NCI-H446 (cell line): ENCODE measurements at places on chromosomes 12 and 14.

DNA sequence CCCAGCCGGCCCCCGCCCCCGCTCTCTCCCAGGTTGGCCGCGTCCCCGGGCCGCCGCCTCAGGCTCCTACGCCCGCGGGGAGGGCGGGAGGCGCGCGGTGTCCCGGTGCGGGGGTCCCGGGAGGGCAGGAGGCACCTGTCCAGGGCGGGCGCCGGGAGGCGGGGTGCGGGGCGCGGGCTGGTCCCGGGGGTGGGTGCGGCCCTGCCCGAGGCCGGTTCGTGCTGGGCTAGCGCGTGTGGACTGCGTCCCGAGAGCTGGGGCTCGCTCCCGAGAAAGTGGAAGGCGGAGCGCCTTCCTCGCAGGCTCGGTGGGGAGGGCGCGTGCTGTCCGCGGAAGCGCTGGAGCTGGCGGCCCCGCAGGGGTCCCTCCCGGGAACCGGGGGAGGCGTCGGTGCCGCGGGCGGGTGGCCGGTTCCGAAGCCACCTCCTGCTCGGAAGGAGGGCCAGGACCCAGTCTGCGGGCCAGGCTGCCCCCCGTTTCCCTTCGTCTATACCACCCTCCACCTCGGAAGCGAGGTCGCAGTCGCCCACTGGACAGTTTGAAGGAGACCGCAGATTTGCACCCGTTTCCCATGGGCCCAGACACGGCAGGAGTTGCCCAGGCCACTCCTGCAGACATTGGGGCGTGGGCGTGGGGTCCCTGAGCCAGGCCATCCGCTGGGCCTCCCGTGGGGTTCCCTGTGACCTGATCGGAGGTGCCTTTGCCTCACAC, 636 bp downstream of the ZFYVE21 start:
- DNase-seq, result no peak

GRCh38 chr12:106889950-106890626, 65.6 kb upstream of the TMEM263 start:
- DNase-seq, result no peak

DNA sequence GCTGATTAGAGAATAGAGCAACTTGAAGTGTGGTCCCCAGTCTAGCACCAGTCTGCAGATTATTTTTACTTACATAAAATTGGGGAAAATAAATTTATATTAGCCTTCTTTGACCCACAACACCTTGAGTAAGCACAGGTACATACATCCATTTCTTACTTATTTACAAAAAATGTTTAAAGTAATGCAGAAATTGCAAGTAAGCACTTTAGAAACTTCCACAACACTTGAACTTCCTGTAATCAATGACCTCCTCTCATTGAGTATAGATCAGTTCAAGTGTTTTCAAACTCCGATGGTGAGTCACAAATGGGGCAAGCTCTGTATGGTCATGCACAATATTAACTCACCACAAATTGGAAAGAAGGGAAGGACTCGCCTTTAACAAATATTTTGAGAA, 83.3 kb downstream of the KIF21A start:
- DNase-seq, result no peak

DNA sequence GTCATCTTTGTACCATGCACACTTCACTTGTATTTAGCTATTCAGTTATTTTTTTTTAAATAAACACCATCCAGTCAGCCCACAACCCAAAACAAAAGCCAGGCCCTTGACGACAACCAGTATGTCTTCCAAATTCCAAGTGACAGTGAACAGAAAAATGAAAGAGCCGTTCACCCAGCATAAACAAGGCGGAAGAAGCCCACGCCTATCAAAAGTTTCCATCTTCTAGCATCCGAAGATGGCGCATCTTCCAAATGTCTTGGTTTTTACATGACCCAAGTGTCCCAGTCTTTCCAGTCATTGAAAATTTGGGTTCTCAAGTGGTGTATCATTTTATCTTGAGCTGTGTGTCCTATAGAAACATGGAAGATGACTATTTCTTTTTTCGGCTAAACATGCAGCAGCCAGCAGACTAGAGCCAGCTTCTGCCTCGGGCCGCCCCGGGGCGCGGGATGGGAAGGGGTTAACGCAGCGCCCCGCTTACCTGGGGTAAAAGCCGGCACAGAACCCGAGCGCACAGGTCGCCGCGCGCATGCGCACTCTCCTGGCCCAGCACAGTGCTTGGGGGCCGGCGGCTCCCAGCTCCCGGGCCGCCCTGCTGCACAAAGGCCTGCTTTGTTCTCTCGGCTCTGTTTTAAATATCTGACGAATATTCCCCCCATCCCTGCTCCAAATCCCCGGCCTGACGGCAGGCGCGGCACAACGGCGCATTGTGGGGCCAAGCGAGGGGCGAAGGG, 164.8 kb downstream of the ZFP36L1 start:
- DNase-seq, result no peak

DNA sequence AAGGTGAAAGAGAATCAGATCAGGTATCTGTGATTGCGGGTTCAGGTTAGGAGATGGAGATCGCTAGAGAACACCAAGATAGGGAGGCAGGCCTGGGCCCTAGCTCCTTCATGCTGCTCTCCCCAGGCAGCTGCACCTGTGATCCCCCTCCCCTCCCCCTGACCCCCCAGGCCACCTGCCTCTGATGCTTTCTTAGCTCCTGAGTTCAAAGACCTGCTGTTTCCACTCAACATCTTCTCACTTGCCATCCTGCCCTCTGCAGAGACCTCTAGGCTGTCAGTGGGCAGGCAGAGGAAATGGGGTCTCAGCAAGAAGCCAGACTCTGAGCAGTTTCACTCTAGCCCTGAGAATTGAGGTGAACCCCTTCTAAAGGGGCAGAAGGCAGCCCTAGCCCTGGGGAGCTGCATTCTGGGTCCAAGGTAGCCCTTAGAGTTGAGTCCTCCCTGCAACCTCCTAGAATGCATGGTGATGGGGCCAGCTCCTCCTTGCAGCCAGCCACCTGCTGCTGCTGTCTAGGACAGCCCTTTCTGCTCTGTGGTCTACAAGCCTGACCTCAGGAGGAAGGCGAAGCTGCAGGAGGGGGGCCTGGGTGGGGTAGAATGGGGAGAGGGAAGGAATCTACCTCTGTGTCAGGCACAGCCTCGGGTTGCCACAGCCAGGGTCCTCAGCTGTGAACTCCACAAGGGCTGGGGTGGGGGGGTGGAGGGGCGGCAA, 6.4 kb upstream of the SLC48A1 start:
- no peak for DNase-seq

DNA sequence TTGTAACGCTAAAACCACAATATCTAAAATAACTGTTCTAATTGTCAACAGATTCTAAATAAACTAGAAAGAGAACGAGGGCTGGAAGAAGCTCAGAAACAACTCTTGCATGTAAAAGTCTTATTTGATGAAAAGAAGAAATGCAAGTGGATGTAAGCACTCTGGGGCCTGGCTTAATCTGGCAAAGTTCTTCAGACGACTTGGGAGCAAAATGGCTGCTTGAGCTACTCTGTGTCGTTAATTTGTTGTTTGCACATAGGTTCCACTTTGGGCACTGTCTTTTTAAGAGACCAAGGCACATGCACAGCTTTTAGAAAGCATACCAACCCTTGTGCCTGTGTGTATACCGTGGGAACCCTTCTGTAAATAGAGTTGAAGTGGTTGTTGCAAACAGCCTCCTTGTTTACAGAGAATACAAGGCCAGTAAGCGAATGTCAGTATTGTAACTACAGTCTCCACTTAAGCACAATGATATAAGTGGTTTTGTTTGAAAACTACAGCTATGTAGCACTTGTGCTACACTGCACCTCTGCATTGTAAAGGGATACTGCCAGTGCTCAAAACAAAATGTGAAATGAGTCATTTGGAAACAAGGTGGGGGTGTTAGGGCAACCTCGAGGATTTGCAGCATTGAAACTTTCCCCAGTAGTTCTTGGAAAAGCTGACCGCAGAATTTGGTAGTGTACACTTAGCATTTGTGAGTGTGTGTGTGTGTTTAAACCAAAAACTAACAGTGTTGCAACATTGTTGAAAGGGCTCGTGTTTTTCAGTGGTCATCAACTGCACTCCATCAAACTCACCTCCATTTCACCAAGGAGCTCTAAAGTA, 154.3 kb downstream of the CEP83 start:
- DNase-seq, result no peak

DNA sequence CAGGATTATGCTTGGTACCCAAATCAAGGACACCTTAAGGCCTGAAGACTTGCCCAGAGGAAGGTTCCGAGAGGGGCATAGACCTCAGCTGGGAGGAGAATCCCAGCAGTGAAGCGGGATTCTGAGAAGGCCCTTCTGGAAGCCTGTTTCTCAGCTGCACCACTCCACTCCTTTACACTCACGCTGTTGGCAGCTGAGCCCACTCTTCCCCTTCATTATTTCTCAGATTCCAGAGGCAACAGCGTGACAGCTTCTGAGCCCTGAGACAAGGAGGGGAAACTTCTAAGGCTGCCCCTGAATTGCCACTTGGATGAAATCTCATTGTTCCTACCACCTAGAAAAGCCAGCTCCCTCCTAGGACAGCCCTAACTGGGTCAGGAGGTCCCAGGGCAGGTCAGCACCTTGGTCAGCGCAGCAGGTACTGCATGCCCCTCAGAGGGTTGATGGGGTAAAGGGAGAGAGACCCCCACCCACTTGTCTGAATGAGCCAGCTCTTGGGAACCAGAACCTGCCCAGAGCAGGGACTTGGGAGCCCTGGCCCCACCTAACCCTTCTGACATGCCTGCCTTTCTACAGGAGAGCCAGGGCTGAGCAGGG, 53.9 kb downstream of the ISCA2 start:
- DNase-seq, result no peak

GRCh38 chr14:22168092-22168955, 420.7 kb downstream of the DAD1 start:
- DNase-seq, result no peak

GRCh38 chr14:79056879-79057278, 886.7 kb downstream of the NRXN3 start:
- DNase-seq, result no peak
